AG08396 (cell line): ENCODE measurements at places on chromosomes 3 and 15.

- no peak for DNase-seq
Observed at GRCh38 chr3:162400697-162401096, 904.1 kb downstream of the OTOL1 start.

GRCh38 chr3:183244981-183245476, 8.0 kb upstream of the B3GNT5 start:
- DNase-seq, result no peak

- peak; percentile 40 for DNase-seq
Observed at GRCh38 chr3:55461896-55462295, 25.2 kb downstream of the WNT5A start.

DNA sequence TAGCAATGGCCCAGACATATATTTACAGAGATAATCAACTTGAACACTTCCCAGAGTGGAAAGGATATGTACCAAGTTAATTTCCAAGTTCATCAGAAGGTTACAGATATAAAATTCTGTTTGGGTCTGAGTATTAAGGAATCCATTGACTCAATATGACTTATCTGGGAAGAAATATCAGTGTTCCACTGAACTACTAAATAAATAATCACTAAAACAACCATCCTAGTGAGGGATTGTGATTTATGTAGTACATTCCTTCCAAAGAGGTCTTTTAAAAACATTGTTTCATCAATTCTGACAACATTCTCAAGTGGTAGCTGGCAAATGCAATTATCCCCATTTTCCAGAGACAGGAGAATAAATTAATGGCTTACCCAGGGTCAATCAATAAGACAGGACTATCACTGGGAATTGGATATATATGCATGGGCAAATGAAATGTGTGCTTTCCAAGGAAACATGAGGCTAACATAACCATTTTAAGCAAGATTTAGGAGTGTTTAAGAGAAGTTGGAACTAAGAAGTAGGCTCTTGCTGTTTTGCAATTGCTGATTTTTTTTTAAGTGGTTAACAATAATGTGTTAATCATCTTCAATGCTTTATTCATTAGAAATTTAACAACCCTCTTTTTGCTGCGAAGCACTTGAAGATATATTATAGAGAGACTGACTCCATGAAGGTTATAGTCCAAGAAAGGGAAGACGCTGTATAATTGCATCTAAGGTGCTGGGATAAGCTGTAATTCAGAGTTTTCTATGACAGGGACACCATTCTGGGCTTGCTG, 37.9 kb downstream of the SLC9A9 start:
- no peak for DNase-seq

DNA sequence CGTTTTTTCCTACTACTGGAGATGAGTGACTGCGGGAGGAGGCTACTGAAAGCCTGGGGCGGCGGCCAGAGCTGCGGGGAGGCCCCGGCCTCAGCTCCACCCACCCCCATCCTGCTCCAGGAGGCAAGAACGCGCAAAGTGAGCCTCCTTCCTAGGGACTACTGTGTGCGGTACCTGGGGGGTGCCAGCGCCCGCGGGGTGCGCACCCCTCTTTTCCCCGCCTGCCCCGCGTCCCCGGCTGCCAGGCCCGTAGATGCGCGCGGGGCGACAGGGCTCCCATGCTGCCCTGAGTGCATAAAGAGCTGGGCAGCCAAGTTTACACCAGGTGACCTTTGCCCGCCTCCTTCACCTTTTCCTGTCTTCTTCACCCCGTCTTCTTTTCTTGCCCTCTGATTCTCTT, 2.5 kb upstream of the USF3 start:
- DNase-seq, result peak; percentile 34

GRCh38 chr15:93283854-93284253, 194.8 kb upstream of the RGMA start:
- no peak for DNase-seq

DNA sequence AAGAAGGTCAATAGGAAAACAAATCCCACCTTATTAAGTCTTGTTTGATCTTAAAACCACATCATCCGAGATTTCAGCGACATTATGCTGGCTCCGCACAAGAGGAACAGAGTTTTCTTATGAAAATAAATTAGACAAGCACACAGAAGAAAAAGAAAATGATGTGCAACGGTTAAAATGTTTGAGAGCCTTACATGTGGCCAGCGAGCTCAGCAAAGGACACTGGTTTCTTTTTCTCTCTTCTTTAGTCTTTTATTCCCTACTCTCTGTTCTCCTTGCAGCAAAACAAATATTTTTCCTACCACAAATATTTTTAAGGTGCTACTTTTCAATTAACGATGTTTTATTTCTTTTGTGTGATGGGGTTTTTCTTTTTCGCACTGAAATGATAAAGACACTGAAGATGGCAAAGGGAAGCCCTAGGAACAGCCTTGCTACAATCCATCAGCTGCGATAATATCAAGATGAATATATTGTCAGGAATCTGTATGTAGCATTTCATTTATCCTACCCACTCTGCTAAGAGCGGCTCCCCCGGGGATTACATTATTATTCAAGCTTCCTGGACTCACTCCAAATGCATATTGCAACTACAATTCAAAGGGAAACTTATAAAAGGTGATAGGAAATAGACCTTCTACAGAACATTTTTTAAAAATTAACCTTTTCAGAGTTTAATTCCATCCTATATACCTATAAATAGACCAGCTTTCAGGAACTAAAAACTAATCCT, 72.9 kb downstream of the ANXA2 start:
- no peak for DNase-seq

DNA sequence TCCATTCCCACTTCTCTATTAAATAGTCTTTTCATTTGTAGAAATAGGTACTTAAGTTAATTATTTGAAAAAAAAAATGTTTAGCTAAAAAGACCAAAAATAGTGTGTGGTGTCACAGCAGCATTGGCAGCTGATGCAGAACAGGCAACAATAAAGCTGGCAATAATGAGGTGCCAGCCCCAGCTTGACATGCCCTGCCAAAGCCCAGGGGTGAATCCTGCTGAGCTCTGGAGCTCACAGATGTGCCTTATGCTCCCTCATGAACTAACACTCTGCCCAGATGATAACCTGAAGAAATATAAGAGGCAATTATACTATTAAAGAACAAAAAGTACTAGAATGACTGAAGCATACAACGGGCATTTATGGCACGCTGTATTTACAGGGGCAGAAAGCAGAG, 63.8 kb downstream of the IGSF11 start:
- no peak for DNase-seq

DNA sequence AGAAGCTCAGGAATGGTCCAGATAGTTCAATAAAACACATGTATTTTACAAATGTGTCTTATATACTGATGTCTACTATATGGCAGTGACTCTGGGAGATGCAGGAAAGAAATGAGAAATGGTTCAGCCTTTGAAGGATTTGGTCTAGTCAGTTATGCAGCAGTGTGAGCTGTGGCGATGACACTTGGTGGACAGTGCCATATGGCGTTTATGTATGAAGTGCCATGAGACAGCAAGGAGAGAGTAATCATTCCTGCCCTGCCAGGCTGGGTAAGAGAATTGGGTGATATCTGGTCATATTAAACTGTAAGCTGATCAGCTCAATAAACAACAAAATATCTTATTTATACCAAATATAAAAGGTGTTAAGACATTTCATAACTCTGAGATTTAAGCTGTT, 47.6 kb upstream of the ANP32A start:
- no peak for DNase-seq

DNA sequence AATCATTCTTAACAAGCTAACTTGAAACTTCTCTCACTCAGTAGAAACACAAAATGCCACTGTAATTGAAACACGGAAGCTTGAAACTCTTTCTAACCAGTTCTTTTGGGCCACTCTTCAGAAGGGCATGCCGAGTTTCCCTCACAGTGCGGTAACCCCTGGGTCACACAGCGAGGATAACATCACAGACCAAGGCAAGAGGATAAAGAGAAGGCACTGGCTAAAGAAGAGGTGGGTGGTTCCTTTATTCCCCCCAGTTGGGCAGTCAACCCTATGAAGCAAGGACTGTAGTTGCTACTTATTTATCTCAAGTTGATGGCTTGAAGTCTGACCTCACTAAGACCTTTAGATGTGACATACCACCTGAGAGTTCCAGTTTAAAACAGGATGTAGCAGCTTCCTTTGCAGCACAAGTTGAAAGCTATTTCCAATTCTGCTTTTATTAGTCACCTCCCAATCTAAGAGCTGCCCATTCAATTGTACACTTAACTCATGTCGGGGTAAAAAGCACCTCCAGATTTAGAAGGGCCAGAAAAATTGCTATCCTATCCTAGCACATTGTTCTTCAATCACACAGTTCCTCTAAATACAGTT, 272.4 kb downstream of the TIGIT start:
- no peak for DNase-seq

GRCh38 chr15:94070356-94071295, 160.7 kb upstream of the MCTP2 start:
- DNase-seq, result no peak

DNA sequence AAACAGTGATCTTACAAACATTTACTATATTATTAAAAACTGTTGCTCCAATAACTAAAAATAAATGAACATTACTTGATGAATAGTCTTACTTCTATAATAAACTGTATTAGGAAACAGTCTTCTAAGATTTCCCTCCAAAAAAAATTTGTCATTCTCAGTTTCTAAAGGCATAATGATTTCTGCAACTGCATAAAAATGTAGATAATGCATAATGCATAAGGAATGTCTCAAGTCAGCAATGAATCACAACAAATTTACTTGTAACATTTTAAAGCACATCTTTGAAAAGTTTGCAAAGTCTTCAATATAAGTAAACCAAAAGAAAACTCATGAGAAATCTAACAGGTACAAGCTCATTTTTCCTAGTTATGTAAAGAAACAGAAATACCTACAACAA, 113.5 kb downstream of the VPS13C start:
- peak; percentile 5 for DNase-seq

DNA sequence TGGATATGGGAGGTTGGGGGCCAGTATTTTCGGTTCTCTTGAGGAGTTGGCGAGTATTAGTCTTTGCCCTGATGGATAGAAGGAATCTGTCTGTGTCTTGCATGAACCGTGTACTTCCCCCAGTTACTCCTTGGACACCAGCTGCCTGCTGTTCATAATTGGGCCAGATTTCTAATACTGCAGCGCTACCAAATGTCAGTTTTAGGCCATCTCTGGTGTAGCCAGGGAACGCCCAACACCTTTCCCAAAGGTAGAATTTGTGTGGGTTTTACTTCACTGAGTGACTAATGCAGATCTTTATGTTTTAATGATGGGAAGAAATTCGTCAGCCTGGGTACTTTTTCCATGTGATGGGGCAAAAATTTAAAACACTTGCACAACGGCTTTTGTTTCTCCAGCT, 18.4 kb downstream of the FLNB start:
- no peak for DNase-seq

- no peak for DNase-seq
Observed at GRCh38 chr3:117286488-117286887, 576.9 kb downstream of the TUSC7 start.

DNA sequence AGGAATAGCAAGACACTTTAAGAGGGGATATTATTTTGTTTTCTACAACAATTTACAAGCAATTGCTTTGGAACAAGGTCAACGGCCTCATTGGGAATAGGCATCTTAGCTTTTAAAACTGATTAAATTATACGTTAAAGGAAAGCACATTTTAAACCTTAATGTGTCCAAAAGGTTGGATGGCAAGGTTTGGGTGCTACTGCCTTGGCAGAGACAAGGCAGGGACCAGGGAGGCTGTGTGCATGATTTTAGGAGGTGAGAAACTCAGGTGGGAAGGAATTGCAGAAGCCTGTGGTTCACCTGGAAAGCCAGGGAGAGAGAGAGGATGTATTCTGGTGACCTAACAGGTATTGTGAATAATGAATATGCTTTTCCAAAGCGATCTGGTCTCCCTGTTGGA, 54.3 kb downstream of the TGFBR2 start:
- DNase-seq, result no peak

DNA sequence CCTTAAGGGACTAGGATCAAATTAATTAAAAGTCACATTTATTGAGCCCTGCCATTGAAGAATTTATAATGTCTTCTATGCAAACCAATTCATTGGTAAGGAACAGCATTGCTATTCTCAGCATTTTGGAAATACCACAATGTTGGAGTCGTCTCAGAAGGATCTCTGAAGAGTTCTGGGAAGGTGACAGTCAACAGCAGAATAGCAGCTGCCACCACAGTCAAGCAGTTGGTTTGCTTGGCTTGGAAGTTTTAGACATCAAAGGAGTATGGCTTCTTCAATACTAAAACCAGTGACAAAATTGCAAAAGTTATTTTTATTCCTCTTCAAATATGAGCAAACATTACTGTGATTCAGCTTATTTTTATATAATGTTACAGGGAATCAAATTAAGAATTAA, 167.9 kb downstream of the CNTN4 start:
- no peak for DNase-seq

DNA sequence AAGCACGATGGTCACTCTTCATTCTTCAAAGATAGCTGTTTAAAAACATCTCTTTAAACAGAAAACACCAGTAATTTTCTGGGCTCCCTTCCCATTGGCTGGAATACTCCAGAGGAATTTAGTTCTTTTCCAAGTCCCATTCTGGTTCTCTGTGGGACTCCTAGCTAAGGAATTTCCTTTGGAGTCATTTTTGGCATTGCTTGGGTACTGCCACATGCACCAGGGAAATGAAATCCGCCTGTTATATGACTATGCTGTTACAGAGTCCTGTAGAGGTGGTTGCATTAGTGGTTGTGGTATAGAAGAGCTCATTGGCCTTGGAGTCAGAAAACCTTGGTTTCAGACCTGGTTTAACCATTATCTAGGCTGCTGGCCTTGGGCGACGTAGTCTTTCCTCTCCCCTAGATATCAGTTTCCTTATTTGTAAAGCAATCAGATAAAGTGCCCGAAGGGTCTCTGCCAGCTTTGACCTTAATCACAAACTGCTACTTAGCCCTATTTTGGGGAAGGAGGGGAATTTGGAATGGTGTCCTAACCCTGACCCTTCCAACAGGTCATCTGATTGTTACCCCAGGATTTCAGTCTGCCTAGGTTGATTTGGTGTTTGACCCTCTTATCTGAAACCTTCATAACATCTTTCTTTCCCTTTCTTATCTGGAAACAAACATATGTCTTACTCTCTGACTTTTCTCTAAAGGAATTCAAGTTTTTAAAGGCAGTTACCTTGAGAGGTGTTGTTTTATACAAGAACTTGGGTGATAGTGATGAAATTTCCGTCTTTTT, 13.4 kb downstream of the RTP1 start:
- DNase-seq, result peak; percentile 79

DNA sequence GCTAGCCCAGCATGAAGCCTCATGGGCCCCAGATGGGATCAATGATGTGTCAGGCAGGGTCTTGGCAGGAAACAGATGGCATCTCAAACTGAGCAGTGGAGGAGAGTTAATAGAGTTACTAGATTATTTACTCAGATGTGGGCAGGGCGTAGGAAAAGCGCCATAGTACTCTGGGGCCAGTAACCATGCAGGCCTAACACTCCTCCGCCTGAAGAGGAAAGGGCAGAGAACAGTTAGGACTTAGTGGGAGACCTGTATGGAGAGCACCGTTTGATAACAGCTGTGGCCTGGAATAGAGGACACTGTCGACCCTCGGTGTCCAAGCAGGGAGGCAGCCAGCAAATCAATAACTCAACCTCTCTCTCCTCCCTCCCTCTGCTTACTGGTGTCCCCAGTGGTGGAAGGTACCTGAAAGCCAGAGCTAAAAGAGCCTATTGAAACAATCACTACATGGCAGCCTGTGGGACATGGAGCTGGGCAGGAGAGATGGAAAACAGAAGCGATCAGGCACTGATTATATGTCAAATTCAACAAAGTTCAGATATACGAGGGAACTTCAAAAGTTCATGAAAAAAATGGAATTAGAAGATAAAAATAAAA, 111.4 kb upstream of the CCNL1 start:
- no peak for DNase-seq

GRCh38 chr15:26623071-26623470, 149.8 kb downstream of the GABRB3 start:
- DNase-seq, result no peak
